Stimulated activated CD4-positive, alpha-beta T cell treated with anti-CD3 and anti-CD28 coated beads, Interleukin-1b, Interleukin-23, amount 100 ng/mL, for 1 hour (primary cell): ENCODE measurements at places on chromosomes 3 and 15.

- no peak for DNase-seq
Measured at GRCh38 chr3:55802816-55803215, 315.7 kb upstream of the WNT5A start.

GRCh38 chr3:172270557-172271166 lies 177.6 kb downstream of the GHSR start:
- no peak for DNase-seq

GRCh38 chr3:178295292-178295912 lies 240.8 kb upstream of the KCNMB2 start:
- no peak for DNase-seq

GRCh38 chr15:34709866-34710265 lies 44.9 kb downstream of the GJD2 start:
- DNase-seq, result no peak

DNA sequence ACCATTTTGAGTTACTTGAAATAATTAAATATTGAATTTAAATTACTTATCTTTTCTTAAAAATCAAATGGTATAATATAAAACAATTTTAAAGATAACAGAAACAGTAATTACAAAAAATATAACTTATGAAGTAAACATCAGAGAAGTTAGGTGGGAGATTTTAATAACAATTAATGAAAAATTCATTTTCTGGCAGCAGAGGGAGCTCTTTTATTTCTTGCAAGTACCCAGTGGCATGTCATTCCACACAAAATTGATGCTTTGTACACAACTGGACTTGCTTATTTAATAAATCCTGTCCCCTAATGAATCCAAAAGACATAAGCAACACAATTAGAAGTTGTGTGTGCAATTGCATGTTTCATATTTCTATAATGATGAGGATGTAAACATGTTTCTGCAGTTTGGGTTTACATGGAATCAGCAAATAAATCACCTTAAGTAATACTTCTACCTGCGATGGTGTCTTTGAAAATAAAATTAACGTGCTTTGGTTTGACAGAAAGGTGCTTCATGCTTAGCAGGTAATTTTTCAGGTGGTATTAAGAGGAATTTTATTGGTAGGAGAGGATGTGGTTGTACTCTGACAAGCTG lies 861.3 kb downstream of the ZPLD1 start:
- DNase-seq, result no peak

GRCh38 chr3:109995377-109995776 lies 658.0 kb upstream of the DPPA4 start:
- no peak for DNase-seq

DNA sequence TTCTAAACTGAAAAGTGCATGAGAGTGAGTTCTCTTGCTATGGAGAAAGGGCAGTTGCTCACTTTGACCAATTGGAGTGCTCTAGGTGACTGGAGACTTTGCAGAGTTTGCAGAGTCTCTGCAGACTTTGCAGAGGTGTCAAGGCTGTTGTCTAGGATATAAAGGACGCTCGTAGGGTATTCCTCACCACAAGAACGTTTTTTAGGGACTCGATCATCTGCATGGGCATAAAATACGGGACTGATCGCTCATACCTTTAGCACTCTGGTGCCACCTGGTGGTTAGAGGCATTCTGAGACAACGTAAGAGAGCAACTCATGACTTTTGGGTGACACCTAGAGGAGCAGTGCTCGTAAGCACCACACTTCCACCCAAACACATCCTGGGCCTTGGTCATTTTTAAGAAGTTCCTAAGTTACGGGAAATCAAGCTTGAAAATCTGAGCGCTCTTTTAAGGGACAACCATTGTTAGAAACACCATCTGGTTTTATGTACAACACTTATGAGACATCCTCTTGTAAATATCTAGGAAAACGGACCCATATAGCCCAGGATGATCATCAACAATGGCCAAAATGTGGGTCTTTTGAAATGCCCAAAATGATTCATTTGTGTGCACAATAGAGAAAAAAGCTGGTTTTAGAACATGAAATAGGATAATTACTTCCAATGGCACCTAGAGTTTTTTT lies 51.6 kb upstream of the XCR1 start:
- DNase-seq, result peak; percentile 80

GRCh38 chr3:127685708-127686511 lies 13.2 kb downstream of the ABTB1 start:
- no peak for DNase-seq

GRCh38 chr3:113174304-113174703 lies 37.1 kb upstream of the BOC start:
- DNase-seq, result no peak
